Right renal cortex interstitium (tissue), 3 donors: ENCODE measurements at places on chromosomes 3 and 15. TPM values are rescaled to one million over a fixed set of nuclear protein-coding genes. Genes with fewer than 3 reads are reported as not detected.

Gene ERICH6
- 0.50 TPM for polyA plus RNA-seq

Gene SRGAP3
- 15.8 TPM for polyA plus RNA-seq

Gene C3orf49
- polyA plus RNA-seq, result 0.40 TPM

Gene TEX9
- polyA plus RNA-seq, result 33.0 TPM

Gene SCAMP2
- polyA plus RNA-seq, result 75.9 TPM

Gene HESX1
- 4.3 TPM for polyA plus RNA-seq

Gene GP5
- 0.47 TPM for polyA plus RNA-seq

Gene GOLGA8T
- polyA plus RNA-seq, result not detected

Gene RPP14
- 19.7 TPM for polyA plus RNA-seq

Gene TMEM62
- 17.7 TPM for polyA plus RNA-seq

Gene CPB1
- 0.58 TPM for polyA plus RNA-seq

Gene CP
- 0.33 TPM for polyA plus RNA-seq

Gene IQCH
- 6.9 TPM for polyA plus RNA-seq

Gene CD96
- 1.4 TPM for polyA plus RNA-seq

Gene DNASE1L3
- polyA plus RNA-seq, result 4.3 TPM

Gene WWTR1
- 111 TPM for polyA plus RNA-seq
